ENCODE measurements at places on chromosomes 7 and 10.

GRCh38 chr10:121503587-121504051 lies 94.6 kb downstream of the FGFR2 start:
- DNase-seq, result no peak

- DNase-seq, result peak; percentile 68
Observed at GRCh38 chr7:151083071-151083823, at the start of gene TMUB1. Gene TMUB1 (minus strand): TSS chr7:151083493. CDS start chr7:151082563, 930 bp downstream.

DNA sequence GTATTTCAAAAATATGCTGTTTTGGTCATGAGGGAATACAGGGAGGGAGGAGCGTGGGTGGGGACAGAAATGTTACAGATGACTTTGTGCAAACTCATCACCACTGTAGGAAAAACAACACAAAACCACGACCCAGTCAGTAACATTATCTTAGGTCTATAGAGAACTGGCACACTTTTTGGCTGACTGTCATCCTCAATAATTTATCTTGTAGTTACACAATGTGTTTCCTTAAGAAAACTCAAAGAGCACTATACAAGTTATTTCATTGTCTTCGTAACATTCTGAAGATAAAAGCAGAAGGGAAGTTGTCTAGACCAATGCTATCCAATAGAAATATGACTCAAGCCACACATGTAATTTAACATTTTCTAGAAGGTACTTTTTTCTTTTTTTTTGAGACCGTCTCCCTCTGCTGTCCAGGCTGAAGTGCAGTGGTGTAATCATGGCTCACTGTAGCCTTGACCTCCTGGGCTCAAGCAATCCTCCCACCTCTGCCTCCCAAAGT lies 16.9 kb upstream of the CDK14 start:
- DNase-seq, result peak; percentile 20

- no peak for DNase-seq
Observed at GRCh38 chr7:129144095-129144833, at the start of gene TSPAN33. Gene TSPAN33 (plus strand): TSS chr7:129144707. CDS start chr7:129144981, 274 bp downstream.

DNA sequence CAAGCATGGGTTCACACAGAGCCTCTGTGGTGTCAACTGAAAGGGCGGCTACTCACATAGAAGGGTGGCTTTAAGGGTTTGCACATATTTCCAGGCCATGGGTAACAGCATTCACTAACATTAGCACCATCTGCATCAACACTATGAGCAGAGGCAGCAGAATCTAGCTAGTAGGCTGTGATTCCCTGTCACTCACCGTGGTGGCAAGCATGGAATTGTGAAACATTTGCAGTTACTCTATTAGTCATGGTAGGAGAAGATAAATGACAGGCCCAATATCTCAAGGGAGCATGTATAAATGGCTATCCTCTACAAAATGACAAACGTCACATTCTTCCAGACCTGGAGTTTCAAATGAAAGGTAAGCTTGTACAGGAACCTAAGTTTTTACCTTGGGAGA lies 32.2 kb upstream of the CUBN start:
- no peak for DNase-seq

GRCh38 chr10:6101181-6101580 lies 12.3 kb downstream of the RBM17 start:
- DNase-seq, result no peak

DNA sequence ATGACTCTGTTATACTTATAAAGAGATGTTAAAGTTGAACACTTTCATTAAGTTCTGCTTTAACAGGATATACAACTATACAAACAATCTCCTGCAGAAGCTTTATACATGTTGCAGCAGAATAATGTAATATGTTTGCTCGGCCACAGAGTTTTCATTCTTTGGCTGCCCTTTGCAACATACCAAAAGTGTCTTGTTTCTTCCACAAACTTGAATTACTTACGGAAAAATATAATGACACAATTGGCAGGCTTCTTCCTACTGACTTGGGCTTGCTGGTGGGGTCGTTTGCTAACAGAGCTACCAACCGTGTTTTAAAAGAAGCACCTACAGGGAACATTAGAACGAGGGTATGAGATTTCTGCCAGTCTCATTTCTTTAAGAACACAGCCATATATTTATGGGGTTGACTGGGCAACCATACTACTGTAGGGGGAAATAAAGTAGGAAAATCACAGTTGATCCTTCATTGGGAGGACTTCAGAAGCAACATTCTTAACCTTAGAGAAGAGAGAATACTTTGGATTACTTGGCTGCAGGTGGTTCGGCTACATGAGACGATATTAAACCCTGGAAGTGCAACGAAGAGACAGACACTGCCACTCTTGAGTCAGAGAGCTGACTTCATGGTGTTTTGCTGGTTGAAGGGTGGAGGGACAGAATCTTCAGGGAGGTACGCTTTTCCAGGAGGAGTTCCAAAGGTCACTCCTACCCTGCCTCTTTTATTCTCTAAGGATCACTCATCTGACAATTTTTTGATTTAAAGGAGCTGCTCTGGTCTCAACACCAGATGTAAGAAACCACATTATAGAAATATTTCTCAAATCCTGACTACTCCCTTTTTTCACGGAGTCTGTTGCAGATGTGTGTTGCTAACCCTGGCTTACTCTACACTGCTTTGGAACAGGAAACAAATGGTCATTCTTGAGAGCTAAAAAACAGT lies 123.9 kb downstream of the SEMA3C start:
- no peak for DNase-seq
